Fibroblast of lung (primary cell): ENCODE measurements at places on chromosomes 16 and 17.
A peak's percentile ranks its signal among the peaks of the same experiment; 100 is the strongest.

GRCh38 chr17:45979137-45979536 lies 19.9 kb upstream of the STH start:
- no peak for DNase-seq

GRCh38 chr16:14240219-14240843 lies 169.2 kb downstream of the MRTFB start:
- DNase-seq, result peak; percentile 17

GRCh38 chr17:56125830-56126819 lies 27.1 kb upstream of the ANKFN1 start:
- peak; percentile 61 for DNase-seq

GRCh38 chr16:82265809-82266208 lies 95.8 kb upstream of the MPHOSPH6 start:
- DNase-seq, result no peak

GRCh38 chr17:50272246-50272645 lies 2.0 kb upstream of the TMEM92 start:
- no peak for DNase-seq

GRCh38 chr17:50601823-50602375 lies 32.8 kb upstream of the ABCC3 start:
- no peak for DNase-seq

GRCh38 chr17:8221663-8222379 lies 11.4 kb upstream of the AURKB start:
- peak; percentile 86 for DNase-seq

GRCh38 chr17:3812771-3813170 lies 11.8 kb upstream of the ITGAE start:
- no peak for DNase-seq

DNA sequence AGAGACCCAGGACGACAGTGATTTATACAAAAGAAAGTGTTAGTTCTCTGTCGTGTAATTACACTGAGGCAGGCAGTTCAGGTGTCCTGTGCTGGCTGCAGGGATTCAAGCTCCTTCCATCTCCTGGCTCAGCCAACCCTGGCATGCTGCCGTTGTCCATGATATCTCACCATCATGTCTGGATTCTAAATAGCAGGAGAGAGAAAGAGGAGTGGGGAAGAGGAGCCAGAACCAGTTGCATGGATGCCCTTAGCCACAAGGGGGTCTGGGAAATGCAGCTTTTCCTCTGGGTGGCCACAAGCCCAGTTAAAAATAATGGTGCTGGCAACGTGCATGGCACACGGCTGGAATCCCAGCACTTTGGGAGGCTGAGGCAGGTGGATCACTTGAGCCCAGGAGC lies 9.7 kb downstream of the C16orf54 start:
- DNase-seq, result no peak

GRCh38 chr17:79188048-79188447 lies 113.4 kb downstream of the ENGASE start:
- no peak for DNase-seq

DNA sequence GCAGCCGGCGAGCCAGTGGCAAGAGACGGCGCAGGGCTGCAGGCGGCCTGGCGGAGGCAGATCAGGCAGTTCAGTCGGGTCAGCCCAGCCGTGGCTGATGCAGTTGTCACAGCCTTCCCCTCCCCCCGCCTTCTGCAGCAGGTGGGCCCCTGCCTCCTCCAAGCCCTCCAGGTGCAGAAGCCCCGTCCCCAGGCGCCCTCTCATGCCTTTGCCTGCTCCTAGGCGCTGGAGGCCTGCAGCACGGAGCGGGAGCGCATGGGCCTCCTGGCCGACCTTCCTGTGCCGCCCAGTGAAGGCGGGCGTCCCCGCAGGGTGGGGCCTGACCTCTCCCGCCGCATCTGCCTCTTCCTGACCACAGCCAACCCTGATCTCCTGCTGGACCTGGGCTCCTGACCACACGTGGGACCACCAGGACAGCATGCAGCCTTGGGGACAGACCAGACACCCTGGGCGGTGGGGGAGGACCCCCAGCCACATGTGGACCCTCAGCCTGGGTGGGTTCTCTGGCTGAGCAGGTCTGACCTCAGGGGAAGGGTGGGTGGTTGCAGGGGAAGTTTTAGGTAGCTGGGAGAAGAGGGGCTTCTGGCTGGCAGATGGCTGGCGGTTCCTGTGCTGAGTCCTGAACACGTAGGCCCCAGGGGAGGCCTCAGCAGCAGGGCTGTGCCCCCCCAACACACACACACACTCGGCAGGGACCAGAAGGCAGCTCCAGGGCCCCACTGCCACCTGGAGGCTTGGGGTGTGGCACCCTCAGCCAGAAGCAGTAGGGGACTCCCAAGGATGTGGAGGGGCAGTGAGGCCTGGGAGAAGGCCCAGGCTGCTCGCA lies 3.1 kb upstream of the MRPS34 start:
- DNase-seq, result no peak

DNA sequence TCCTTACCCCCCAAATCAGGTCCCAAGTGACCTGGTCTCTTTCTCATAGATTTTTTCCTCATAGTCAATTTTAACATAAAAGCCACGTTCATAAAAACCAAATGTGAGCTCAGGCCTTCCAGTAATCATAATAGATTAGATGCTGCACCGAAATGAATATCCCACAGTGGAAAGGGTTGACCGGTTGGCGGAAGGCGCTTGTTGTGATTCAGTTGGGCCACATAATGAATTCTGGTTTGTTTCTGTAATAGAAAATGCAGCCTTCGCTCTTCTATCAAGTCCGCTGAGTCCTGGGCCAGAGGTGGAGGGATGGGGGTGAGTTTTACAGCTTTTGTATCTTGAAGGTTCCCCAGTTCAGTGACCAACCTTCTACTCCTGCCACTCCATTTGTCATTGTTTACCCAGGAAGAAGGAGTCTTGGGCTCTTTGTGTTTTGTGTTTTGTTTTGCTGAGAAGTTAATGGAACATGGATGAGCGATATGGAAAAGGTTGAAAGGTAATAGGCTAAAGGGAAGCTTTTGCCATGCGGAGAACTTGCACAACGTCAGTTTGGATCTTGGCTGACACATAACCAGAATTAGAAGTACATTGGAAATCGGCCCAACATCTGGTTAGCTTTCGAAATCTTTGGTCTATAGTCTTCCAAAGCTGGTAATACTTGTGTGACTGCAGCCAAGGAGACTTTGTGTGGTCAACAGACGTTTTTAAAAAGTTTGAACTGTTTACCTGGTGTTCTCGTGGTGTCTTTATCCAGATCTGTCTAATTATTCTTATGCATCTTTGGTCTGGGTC lies 89.5 kb downstream of the CLEC16A start:
- DNase-seq, result peak; percentile 100

- DNase-seq, result no peak
Observed at GRCh38 chr17:13416748-13417363, 184.9 kb downstream of the HS3ST3A1 start.

- no peak for DNase-seq
Observed at GRCh38 chr16:2825049-2825742, 4.9 kb upstream of the ZG16B start.

- DNase-seq, result no peak
Observed at GRCh38 chr16:9713907-9714306, 468.3 kb downstream of the GRIN2A start.

GRCh38 chr17:948284-948852 lies 31.2 kb downstream of the NXN start:
- DNase-seq, result no peak

GRCh38 chr17:69573396-69573795 lies 158.9 kb downstream of the MAP2K6 start:
- DNase-seq, result no peak

DNA sequence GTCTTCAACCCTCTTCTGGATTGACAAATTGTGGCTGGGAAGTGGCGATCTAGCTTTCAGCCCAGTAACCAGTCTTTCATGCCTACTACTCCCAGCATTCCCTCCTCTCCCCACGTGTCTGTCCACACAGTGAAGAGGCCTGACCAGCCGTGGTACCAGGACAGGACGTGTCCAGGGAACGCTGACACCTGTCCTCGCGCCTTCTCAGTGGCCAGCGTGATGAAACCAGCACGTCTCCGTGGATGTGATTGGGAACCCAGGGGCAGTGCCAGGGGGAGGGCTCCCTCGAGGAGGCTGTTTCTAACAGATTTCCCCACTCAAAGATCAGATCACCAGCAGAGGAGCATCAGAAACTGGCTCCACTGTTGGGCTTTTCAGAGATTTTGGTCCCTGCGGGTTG lies 69.1 kb downstream of the RPA1 start:
- no peak for DNase-seq

- no peak for DNase-seq
Observed at GRCh38 chr17:81551458-81552243, 502 bp downstream of the FAAP100 start.

DNA sequence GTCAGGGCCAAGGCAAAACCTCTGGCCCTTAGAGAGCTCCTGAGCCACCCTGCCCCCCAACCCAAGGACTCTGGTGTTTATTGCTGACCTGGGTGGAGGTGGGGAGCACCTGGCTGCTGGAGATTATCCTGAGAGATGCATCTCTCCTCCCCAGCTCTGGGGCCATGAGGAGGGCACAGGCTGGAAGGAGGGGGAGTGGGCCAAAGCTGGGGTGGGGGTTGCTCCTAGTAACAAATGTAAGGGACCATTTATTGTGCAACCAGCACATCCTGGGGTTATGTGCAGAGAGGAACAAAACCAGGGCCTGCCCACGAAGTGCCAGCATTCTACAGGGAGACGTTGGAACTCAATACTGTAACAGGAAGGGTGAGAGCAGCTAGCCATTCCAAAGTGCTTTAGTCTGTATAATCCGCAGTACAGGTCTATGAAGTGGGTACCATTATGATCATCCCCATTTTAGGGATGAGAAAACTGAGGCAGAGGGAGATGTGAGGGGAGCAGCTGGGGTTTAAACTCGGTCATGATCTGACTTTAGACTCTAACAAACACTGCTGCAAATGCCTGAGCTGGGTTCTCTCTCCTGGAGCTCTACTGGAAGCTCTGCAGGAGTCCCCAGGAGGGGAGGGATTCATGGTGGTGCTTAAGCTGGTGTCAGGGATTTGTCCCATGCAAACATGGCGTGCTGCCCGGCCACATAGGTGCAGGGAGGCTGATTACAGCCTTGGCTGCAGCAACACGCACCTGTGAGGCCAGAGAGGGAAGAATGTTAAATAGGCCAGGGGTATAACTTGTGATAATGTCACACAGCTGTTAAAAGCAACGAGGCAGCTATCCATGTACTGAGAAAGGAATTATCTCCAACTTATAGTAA lies 1.4 kb upstream of the RHBDF2 start:
- no peak for DNase-seq

GRCh38 chr17:68357886-68358285 lies 66.6 kb downstream of the ARSG start:
- DNase-seq, result no peak

DNA sequence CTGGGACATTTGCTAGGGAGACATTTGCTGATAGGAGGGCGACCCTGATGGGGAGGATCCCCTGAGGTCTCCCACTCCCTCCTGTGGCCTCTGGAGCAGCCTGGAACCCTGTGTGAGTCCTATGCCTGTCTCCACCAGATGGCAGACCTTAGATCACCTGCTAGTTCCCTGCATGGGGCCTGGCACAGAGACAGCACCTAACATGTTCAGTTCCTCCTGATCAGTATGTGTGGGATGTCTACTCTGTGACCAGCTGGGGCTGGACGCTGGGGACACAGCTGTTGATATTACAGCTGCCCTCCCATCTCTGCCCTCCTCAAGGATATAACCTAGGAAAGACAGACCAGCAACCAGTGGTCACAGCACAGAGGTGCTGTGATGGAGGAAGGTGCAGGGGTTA lies 1.1 kb upstream of the ADCY7 start:
- no peak for DNase-seq

GRCh38 chr16:7227229-7227721 lies 105.4 kb upstream of the RBFOX1 start:
- no peak for DNase-seq

DNA sequence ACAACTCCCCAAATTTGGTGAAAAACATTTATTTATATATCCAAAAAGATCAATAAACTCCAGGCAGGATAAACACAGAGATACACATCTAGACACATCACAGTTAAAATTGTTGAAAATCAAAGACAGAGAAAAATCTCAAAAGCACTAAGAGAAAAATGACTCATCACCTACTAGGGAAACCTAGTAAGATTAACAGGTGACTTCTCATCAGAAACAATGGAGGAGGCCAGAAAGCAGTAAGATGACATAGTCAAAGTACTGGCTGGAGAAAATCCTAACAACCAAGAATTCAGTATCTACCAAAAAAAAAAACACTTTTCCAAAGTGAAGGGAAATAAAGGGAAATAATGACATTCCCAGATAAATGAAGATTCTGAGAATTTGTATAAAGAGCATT lies 33.8 kb downstream of the ULK2 start:
- no peak for DNase-seq

- no peak for DNase-seq
Observed at GRCh38 chr17:42563543-42563942, 1.6 kb downstream of the COASY start.

DNA sequence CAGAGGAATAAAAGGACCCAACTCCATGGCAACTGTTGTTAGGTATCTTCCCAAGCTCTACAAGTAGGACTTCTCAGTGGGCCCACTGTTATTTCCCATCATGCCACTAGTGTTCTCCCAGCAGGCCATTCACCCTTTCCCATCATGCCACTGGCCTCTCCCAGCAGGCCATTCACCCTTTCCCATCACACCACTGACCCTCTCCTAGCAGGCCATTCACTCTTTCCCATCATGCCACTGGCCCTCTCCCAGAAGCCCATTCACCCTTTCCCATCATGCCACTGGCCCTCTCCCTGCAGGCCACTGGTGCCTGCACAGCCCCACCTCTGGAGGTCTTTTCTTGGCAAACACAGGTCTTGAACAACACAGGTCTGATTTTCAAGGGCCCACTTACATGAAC lies 36.3 kb downstream of the IFT140 start:
- DNase-seq, result no peak

DNA sequence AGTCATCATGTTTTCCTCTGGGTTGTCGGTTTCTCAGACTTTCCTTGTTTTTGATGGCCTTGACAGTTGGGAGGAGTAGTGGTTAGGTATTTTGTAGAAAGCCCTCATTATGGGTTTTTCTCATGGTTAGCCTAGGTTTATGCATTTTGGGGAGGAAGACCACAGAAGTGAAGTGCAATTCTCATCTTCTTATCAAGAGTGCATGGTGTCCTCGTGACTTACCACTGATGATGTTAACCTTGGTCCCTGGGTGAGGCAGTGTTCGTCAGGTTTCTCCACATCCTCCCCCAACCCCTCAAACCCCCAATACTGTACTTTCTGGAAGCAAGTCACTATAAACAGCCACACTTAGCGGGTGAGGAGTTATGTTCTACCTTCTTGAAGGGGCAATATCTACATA lies 42.3 kb downstream of the BPTF start:
- DNase-seq, result no peak

DNA sequence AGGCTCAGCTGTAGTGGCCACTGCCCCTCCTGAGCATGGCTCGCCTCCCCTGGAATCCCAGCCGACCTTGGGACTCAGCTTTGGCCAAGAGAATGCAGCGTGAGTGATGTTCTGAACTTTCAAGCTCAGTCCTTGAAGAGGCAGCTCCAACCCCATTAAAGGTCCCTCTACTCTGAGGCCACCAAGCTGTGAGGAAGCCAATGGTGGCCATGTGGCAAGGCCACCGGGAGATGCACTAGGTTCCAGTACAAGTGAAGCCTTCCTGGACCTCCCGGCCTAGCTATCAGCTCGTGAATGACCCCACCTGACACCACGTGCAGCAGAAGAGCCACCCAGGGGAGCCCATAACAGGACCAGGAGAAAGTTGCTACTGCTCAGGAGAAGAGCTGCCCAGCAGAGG lies 81.7 kb upstream of the GNG13 start:
- no peak for DNase-seq

- DNase-seq, result no peak
Observed at GRCh38 chr17:57602896-57603295, 142.2 kb downstream of the CCDC182 start.

GRCh38 chr17:19370493-19370960 lies 7.8 kb upstream of the MAPK7 start:
- no peak for DNase-seq

- peak; percentile 65 for DNase-seq
Observed at GRCh38 chr17:77959926-77960521, 1.5 kb downstream of the TNRC6C start.
